ENCODE measurements at places on chromosomes 5 and 9. TPM values are rescaled to one million over a fixed set of nuclear protein-coding genes. Genes with fewer than 3 reads are reported as not detected.

Gene SERINC5
- 41.4 TPM for total RNA-seq

Gene IRX1
- total RNA-seq = 0.86 TPM

Gene PCDHB2
- 4.4 TPM for total RNA-seq

Gene IRX2
- 0.69 TPM for total RNA-seq

Gene PPP2R2B
- 0.66 TPM for total RNA-seq

Gene EGFLAM
- 2.9 TPM for total RNA-seq

Gene ASS1
- total RNA-seq = 138 TPM

Gene ABL1
- 105 TPM for total RNA-seq

Gene JAKMIP2
- 0.13 TPM for total RNA-seq

Gene SHISAL2B
- not detected for total RNA-seq

Gene NPM1
- total RNA-seq = 864 TPM

Gene PCDHGA3
- 0.79 TPM for total RNA-seq

Gene SLC46A2
- total RNA-seq = not detected

Gene SPINK5
- total RNA-seq = not detected

Gene SLC36A1
- total RNA-seq = 8.1 TPM

Gene ANKRD20A1
- not detected for total RNA-seq

Gene OSMR
- 241 TPM for total RNA-seq

Gene FBXW5
- 216 TPM for total RNA-seq

Gene TAF11L2
- total RNA-seq = not detected

Gene PCDHGA1
- total RNA-seq = 1.4 TPM

Gene FST
- 189 TPM for total RNA-seq

Gene PCDHGB5
- 34.3 TPM for total RNA-seq

Gene PCDHB4
- total RNA-seq = 0.20 TPM

Gene BTNL3
- not detected for total RNA-seq

Gene TNFSF8
- not detected for total RNA-seq

Gene SLC6A3
- total RNA-seq = not detected

Gene SLC36A3
- not detected for total RNA-seq

Gene MAST4
- 25.1 TPM for total RNA-seq

Gene NUTM2G
- not detected for total RNA-seq

Gene FAT2
- 0.07 TPM for total RNA-seq

Gene RAB3C
- total RNA-seq = not detected

Gene ESM1
- total RNA-seq = 54.3 TPM

Gene PCDHA1
- total RNA-seq = not detected

Gene ARID3C
- total RNA-seq = 0.36 TPM

Gene TRIM36
- 0.13 TPM for total RNA-seq

Gene PLAC8L1
- total RNA-seq = 0.52 TPM

Gene IFT74
- 12.1 TPM for total RNA-seq

Gene NR2F1-AS1
- total RNA-seq = 10.7 TPM

Gene SPTLC1
- 85.7 TPM for total RNA-seq

Gene SH2D3C
- 2.2 TPM for total RNA-seq

Gene FNIP1
- total RNA-seq = 49.1 TPM

Gene ZNF883
- total RNA-seq = 3.3 TPM

Gene REEP2
- total RNA-seq = 11.2 TPM

Gene SLC22A4
- 0.78 TPM for total RNA-seq

Gene PLPP7
- total RNA-seq = 18.9 TPM

Gene ADGRD2
- total RNA-seq = not detected

Gene ANKRD31
- total RNA-seq = under 0.01 TPM

Gene NEUROG1
- not detected for total RNA-seq

Gene DND1
- total RNA-seq = 0.13 TPM

Gene PCDHGA5
- total RNA-seq = 2.3 TPM

Gene PCDHGA11
- 20.6 TPM for total RNA-seq

Gene SV2C
- total RNA-seq = not detected

Gene FAM219A
- total RNA-seq = 12.5 TPM

Gene RGMB
- 132 TPM for total RNA-seq

Gene IL33
- 65.7 TPM for total RNA-seq

Gene FSTL4
- total RNA-seq = 0.07 TPM

Gene RASEF
- total RNA-seq = 0.07 TPM

Gene CD180
- total RNA-seq = not detected

All from smooth muscle cell of the pulmonary artery (primary cell).